ENCODE measurements at places on chromosomes 1 and 21.

- DNase-seq = no peak
Measured at GRCh38 chr1:210232511-210233215, at the start of gene SERTAD4. Gene SERTAD4, plus strand, starts transcription at chr1:210232796. Its CDS starts 5,165 bp downstream, at chr1:210237961.

DNA sequence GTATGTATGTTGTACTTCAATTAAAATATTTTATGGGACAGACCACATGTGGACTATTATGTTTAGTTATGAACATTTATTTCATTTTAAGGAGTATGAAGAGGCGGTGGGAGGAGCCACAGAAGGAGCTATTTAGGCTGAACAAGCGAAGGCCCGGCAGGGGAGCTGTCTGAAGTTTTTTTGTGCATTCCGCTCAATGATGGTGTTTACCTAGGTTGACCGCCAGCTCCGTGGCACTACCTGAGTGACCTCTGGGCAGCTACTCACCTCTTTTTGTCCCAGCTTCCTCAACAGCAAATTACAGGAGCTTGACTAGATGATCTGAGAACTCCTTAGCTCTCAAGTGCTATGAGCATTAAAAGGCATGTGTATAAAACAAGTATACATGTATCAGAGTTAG lies 32.7 kb upstream of the C1orf198 start:
- no peak for DNase-seq

GRCh38 chr1:116482490-116482889 lies 88.3 kb downstream of the CD58 start:
- DNase-seq = no peak

GRCh38 chr1:51058858-51059257 lies 43.2 kb upstream of the C1orf185 start:
- DNase-seq = no peak

- DNase-seq = no peak
Measured at GRCh38 chr1:215226757-215227156, 144.2 kb downstream of the KCNK2 start.

DNA sequence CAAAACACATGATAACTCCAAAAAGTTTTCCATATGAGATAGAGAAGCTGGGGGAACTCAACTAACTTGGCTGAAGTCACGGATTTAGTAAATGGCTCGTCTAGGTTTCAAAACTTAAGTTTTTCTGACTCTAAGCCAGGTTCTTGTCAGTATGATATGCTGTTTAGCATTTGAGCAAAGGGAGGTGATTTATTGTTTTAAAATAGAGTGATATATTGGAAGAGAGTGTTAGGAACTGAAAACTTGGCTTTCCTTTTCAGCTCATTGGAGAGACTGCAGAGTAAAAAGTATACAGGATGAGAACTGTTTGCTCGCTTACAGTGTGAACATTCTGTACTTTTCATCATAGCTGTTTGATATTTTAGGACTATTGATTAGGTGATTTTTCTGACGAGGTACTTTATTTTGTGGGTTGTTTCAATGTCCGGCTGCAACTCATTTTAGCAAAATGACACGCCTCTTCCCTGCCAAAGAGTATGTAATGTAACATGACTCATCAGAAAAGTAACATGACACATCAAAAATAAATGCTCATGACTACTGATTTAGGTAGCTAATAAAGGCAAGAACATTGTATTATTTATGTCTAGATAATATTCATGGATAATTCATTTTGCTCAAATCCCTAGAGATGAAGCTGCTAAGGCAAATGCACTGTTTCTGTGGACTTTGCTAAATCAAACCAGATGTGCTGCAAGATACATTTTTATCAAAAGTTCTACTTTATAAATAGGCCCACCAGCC lies 355.1 kb downstream of the GPATCH2 start:
- no peak for DNase-seq

GRCh38 chr1:219907772-219908070 lies 20.6 kb downstream of the SLC30A10 start:
- DNase-seq = no peak

- DNase-seq = no peak
Measured at GRCh38 chr21:36552434-36552785, 72.5 kb upstream of the CLDN14 start.

DNA sequence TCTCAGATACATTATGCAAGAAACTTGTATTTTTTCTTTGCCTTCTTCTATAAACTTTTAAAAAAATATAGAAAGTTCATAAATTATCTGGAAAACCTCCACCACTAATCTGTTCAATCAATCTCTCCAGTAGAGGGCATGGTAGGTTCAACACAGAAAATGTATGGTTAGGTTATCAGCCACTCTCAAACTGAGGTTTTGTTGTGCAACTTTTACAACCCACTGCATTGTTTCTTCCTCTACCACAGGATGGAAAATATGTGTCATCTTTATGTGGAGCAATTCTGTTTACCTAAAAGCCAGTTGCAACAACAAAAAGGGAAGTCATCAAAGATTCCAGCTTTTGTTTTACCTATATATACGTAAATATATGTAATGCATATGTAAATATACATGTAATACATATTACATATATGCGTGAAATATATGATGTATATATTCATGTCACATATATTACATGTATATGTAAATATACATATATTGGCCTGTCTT lies 3.0 kb upstream of the RGS2 start:
- no peak for DNase-seq

DNA sequence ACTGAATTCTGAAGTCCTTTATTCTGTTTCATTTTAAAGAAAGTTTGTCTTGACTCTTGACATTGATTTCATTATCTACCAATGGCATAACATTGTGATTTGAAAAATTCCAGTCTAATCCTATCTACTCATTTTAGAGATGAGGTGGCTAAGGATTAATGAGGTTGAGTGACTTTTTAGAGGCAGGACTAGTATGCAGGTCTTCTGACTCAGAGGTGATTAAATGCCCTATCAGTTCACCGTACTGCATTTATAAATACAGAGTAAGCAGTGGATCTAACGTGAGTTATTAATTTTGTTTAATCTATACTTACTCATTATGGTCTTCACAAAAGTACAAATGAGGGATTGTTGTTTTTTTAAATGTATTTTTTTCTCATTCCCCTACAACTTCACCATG lies 277.6 kb downstream of the PTBP2 start:
- no peak for DNase-seq

DNA sequence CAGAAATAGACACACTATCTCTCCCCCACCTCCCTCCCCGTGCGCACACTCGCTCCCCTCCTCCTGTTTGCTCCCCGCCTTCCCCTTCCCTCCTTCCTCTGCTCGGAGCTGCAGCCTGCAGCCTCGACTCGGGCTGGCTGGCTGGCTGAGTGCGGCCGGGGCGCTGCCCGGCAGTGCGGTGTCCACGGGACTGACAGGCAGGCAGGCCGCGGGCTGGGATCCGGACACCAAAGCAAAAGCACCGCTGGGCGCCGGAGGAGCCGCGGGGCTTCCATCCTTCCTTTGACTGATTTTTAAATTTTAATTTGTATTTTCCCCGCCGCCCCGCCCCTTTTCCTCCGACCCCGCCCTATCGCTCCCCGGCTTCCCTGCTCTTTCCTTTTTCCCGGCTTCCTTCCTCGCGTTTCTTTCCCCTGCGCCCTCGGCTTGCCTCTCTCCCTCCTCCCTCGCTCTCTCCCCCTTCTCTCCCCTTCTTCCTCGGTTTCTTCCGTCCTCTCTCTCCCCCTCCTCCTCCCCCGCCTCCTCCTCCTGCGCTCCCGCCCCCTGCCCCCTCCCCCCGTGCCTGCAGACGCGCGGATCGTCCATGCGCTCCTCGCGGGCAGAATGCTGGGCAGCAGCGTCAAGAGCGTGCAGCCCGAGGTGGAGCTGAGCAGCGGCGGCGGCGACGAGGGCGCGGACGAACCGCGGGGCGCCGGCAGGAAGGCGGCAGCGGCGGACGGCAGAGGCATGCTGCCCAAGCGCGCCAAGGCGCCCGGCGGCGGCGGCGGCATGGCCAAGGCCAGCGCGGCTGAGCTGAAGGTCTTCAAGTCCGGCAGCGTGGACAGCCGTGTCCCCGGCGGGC lies 109.4 kb downstream of the NAV1 start:
- no peak for DNase-seq

- DNase-seq = no peak
Measured at GRCh38 chr1:58886611-58887010, 102.8 kb upstream of the JUN start.

- DNase-seq = no peak
Measured at GRCh38 chr1:200107004-200107470, 79.5 kb downstream of the NR5A2 start.

GRCh38 chr1:15848929-15849774 lies 1.6 kb downstream of the SPEN start:
- DNase-seq = peak; percentile 91

DNA sequence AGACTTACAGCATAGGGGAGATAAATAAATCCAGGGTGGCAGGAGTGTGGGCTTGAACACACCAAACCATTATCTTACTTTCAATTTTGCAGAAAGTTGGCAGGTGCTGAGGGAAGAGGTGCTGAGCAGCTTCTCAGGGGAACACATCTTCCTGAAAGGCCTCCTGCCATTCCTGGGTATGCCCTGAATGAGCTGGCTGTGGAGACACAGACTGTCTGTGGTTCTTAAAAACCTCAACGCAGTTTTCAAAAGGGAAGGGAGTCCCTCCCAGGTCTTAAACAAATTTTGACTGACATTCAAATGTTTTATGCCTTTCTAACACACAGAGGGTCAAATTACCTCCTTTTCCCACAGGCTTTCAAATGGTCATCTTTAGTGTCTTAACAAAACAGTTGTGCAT lies 166.9 kb downstream of the TNFSF18 start:
- DNase-seq = no peak

GRCh38 chr1:224486801-224487583 lies 52.4 kb upstream of the WDR26 start:
- no peak for DNase-seq

- no peak for DNase-seq
Measured at GRCh38 chr21:28068455-28069358, 924.0 kb downstream of the LTN1 start.

DNA sequence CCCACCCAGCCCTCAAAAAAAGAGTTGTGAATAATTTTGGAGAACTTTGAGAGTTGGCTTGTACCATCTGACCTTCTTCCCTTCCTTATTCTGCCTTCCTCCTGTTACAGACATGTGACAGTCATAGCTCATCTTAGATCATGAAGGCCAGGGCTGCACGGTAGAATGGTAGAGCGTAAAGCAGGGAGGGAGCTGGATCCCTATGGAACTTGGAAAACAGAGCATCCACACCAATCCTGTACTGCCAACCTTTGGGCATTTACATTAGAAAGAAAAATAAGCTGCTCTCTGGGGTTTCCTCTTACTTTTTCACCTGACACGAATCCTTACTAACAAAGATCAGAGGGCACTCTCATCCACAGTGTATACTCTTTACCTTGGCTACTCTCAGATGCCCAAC lies 121.5 kb downstream of the GPR52 start:
- DNase-seq = no peak

- no peak for DNase-seq
Measured at GRCh38 chr1:244137725-244138124, 86.6 kb downstream of the ZBTB18 start.

- DNase-seq = no peak
Measured at GRCh38 chr1:159641221-159641620, 53.6 kb downstream of the APCS start.

DNA sequence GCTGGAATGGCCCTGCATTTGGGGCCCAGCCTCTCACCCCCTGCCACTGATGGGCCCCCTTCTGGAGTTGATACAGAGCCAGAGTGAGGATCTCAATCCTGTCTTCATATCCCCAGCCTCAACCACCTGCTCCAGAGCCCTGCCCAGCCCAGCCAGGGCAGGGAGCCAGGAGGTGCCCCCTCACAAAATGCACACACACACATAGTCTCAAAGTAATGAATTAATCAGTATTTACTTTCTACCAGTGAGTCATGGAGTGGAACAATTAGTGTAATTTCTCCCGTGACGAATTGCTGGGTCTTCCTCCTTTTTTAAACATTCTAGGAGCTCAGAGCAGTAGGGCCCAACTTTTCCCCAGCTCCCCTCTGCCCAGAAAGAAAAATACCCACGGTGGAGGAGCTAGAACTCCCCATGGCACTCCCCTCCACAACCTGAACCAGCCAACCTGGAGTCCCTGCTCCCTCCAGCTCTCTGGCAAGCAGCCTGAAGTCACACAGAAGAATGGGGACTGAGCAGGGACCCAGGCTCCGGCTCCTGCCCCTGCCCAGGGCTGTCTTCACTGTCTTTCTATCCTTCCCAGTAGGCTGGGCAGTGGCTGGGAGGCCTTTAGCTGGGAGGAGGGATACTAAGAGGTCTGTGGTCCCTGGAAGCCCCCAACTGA lies 29.3 kb downstream of the SDC3 start:
- DNase-seq = no peak

DNA sequence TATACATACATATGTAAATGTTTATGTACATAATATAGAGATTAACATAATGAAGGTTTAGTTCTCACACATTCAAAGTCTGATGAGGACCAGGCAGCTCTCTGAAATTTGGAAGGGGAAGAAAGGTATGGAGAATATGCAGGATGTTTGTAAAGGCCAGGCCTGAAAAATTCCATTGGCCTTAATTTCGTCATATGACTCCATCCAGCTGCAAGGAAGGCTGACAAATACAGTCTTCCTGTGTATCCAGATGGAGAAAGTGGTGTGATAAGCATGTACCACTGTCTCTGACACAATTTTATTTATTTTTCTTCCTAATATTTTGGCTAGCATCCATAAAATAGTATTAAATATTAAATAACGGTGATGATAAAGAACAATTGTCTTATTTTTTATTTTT lies 6.3 kb upstream of the SGIP1 start:
- no peak for DNase-seq

- no peak for DNase-seq
Measured at GRCh38 chr1:159214149-159214760, 9.6 kb downstream of the ACKR1 start.
